ENCODE measurements at places on chromosomes 5 and 9. TPM values are rescaled to one million over a fixed set of nuclear protein-coding genes. Genes with fewer than 3 reads are reported as not detected.

The MYOZ3 gene
- polyA plus RNA-seq = not detected

The GZMA gene
- 1,138 TPM for polyA plus RNA-seq

The SPATA31D1 gene
- polyA plus RNA-seq = not detected

The ELOVL7 gene
- polyA plus RNA-seq = not detected

The GNA14 gene
- polyA plus RNA-seq = not detected

The RMRP gene
- not detected for polyA plus RNA-seq

The DNAJA1 gene
- polyA plus RNA-seq = 106 TPM

The MLANA gene
- polyA plus RNA-seq = not detected

The TCOF1 gene
- polyA plus RNA-seq = 33.1 TPM

- no peak for DNase-seq
These were observed 63.5 kb downstream of the C9orf50 start for GRCh38 chr9:129557192-129558036.

GRCh38 chr9:135448663-135449100, 30.9 kb upstream of the PPP1R26 start:
- DNase-seq = no peak

GRCh38 chr5:73654819-73655318, 28.9 kb downstream of the ARHGEF28 start:
- DNase-seq = no peak

GRCh38 chr9:33750307-33750838, 45.0 kb upstream of the PRSS3 start:
- no peak for DNase-seq

DNA sequence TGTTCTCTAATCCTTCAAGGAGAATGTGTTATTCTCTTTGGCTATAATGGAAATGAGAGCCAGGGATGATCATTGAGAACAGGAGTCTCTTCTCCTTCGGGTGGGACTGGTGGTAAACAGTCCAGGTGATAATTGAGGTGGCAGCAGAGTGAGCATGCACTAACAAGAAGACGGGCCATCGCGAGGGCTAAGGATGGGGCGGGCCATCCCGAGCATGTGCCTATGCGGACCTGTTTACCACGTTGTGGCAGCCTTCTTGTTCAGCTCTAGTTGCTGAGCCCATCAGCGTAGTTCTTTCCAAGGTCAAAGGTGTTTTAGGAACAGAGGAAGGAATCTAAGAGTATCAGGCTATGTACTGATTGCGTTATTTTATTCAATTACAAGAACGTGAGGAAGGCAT, 180.1 kb downstream of the SMARCA2 start:
- DNase-seq = no peak

DNA sequence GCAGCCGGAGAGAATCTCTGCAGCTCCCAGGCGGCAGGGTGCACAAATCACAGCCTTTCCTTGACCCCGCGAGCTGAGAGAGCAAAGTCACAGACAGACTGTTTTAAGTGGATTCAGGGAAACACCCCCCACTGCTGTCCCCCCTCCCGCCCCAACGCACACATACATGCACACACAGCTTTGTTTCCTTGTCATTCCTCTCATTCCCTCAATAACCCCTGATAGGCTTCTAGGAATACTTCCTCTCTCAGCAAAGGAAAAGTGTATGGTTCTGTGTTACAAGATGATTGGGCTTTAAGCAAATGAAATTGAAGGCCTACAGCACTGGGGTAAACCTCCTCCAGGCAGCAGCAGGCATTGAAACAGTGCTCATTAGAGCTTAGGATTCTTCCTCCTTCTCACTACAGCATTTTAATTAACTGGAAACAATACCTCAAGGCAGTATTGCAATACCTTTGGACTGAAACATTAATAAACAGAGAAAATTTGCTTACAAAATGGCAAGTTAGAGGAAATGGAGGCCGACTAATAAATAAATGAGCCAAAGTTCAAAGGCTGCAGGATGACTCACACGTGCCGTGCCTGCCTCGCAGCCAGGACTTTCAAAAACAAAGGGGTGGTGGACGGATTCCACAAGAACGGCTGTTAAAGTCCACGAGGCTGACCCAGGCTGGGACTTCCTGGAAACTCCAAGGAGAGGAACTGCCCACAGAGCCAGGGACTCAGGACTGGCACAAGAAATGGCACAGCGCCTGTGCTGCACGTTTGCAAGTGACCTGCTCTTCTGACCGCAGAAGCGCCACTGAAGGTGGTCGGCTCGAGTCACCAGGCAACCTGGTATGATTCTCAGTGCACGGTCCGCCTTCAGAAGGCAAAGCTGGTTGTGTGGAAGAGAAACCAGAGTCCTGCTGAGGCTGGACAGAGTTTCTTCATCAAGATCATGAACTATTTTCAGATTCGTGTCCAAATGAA, 236.2 kb downstream of the SYK start:
- no peak for DNase-seq

DNA sequence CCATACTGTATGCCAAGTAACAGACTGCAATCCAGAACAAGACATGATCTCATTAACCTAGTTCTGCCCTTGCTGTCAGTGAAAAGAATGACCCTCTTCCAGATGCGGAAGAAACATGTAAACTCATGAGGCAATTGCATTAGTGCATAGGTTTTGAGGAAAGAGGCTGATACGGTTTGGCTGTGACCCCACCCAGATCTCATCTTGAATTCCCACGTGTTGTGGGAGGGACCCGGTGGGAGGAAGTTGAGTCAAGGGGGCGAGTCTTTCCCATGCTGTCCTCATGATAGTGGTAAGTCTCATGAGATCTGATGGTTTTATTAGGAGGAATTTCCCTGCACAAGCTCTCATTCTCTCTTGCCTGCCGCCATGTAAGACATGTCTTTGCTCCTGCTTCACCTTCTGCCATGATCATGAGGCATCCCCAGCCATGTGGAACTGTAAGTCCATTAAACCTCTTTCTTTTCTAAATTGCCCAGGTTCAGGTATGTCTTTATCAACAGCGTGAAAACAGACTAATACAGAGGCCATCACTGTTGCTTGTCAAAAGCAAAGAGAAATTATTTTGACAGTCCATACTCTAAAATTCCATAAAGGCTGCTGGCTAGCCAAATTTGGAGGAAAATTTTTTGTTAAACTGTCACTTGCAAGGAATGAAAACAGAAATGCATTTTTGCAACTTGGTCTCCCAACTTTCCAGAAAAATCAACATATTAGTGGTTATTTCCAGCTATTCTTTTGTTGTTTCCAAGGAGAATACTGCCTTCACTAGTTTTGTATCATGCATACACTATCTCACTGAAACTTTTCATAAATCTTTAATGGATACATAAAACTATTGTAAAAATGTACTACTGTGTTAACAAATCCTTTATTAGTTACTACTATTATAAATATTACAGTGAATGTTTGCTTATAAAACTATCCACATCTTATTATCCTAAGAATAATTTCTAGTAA, 3.2 kb upstream of the ARL15 start:
- no peak for DNase-seq

- no peak for DNase-seq
These were observed 190.5 kb downstream of the HSPA4 start for GRCh38 chr5:133242221-133242835.

DNA sequence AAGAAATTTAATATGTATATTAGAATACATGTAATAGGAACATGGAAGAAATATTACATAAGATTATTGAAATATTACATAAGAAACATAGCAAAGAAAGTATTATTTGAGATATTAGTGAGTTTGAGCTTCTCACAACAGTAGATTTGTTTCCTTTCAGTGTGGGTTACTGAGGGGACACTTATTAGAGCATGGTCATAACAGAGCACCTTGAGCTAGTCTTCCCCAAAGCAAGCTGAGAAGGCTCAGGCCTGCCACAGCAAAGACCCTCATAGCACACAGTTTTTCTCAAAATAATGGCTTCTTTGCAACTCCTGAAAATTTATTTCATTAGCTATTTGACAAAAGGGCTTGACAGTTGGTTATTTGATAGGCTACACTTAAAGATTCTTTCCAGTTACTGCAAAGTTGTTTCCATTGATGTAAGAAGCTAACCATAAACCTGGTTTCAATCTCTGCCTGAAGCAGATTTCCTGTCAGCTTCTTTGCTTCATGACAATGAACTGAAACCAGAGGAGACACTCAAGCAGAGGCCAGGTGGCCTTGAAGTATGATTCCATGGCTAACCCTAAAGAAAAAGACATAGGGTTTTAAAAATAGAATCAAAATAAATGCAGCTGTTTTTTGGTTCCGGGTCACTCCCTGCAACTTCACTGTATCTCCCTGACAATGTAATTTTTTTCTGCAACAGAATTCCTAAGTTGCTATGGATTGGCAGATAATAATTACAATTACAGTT, 68.6 kb downstream of the ERMP1 start:
- no peak for DNase-seq

- DNase-seq = no peak
These were observed 153.1 kb upstream of the OTULINL start for GRCh38 chr5:14428302-14429081.

All from CD8-positive, alpha-beta memory T cell (primary cell).